ENCODE measurements at places on chromosomes 5 and 9.
A peak's percentile ranks its signal among the peaks of the same experiment; 100 is the strongest.

DNA sequence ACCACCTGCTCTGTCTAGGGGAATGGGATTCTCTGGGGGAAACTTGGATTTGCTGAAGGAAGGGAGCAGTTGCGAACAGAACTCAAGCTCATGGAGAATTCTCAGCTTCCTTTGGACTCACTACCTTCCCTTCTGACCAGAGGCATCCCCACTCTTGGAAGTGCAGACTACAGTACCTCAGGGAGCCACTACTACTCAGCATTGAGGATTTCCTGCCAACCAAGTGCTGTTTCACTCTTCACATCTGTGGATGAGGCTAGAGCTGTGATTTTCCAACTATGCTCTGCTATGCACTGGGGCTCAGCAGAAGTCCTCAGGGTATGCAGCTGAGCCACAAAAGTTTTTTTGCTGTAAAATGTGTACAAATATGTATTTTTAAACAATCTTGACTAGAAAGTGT is 43.9 kb downstream of the MACROH2A1 start:
- DNase-seq: no peak
- H3K4me1 ChIP-seq: peaks cover 3% of the 10 kb centered on the region
- H3K4me3 ChIP-seq: no peak overlapping the region
- no peak overlapping the region for H3K27ac ChIP-seq

- no peaks in the 10 kb centered on the region for H3K27me3 ChIP-seq
- peaks cover 8% of the 10 kb centered on the region for H3K36me3 ChIP-seq
- H3K27ac ChIP-seq: no peak overlapping the region
- no peak for DNase-seq
- H3K4me1 ChIP-seq: peaks cover 34% of the 10 kb centered on the region
Measured at GRCh38 chr9:114001410-114001685, 76.8 kb downstream of the AMBP start.

DNA sequence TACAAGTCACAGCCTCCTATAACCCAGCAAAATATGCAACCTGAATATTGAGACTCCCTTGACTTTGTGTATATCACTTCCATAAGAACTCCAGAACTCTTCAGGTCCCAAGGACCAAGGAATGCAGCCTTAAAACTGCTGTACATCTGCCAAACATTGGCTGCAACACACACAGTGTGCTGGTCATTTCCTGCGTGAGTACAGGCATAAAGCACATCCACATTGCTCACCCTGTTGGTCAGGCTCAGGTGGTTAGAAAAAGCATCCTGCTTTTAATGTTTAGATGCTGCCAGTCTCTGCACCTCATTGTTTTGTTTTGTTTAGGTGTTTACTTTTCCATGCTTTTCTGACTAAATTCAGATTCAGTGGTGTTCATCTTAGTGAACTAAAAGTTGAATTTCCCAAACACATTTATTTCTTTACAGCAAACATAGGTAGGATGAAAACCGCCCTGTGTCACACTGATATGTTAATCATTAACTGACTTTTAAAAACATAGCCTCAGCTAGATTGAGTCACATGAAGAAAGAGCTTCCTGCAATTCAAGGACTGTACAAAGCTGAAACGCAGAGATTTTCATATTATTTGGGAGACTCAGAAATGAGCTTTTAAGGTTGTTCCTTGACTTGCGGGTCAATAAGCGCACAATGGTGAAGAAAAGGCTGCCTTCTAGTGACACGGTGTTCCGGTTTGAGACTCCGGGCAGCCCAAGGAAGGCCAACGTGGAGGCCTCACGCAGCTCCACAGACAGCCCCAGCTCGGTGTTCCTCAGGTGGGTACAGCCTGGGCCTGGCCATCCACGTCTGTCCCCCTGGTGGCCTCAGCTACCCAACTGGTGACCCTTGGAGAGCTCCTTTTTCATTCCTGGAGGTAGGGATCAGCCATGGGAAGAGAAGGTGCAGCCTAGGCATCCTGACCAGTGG is 52.2 kb upstream of the GRAMD2B start:
- no peaks in the 10 kb centered on the region for H3K27me3 ChIP-seq
- no peaks in the 10 kb centered on the region for H3K4me1 ChIP-seq
- no peak overlapping the region for H3K4me3 ChIP-seq
- H3K27ac ChIP-seq: no peak overlapping the region
- H3K36me3 ChIP-seq: no peaks in the 10 kb centered on the region
- no peak for DNase-seq

DNA sequence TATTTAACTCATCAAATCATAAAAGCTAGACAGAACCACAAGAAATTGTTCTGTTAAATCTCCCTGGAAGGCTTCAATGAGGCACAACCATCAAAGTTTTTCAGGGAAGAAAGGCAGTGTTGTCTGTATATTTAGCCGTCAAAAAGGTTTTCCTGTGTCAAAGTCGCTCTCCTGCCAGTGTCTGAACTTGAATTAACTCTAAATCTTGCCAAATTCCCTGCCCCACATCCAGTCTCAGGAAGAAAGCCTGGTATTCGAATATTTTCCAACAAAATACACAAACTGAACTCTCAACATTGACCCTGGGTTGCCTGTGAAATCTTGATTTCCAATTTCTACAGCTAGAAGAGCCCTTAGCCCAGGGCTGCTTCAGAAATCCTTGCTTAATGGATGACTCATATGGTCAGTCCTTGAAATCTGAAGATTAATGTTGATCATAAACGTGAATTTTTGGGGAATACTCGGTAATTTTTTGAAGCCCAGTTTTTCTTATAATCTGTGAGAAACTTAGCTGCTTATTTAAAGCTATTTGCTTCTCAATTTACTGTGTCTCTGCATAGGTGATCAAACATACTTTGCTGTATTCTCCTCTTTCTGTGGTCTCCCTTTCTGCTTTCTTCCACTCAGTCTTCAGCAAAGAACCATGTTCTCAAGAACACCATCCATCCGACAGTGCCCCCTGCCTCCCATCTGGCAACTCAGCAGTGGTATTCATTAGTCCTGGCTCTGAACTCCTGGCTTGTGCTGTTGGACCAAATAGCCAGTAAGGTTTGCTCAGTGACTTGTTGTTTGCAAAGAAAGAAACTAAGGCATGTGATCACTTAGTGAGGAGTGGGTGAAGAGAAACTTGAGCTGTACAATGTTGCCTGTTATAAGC is 58.9 kb downstream of the NREP start:
- no peak overlapping the region for H3K4me3 ChIP-seq
- H3K36me3 ChIP-seq: no peaks in the 10 kb centered on the region
- peaks cover 2% of the 10 kb centered on the region for H3K4me1 ChIP-seq
- H3K27me3 ChIP-seq: no peaks in the 10 kb centered on the region
- no peak overlapping the region for H3K27ac ChIP-seq
- no peak for DNase-seq

GRCh38 chr5:51414516-51414915 is 31.3 kb downstream of the ISL1 start:
- H3K27ac ChIP-seq: no peak overlapping the region
- no peak for DNase-seq
- no peak overlapping the region for H3K4me3 ChIP-seq
- H3K4me1 ChIP-seq: no peaks in the 10 kb centered on the region

GRCh38 chr5:14100281-14100680 is 42.9 kb upstream of the TRIO start:
- H3K4me3 ChIP-seq: no peak overlapping the region
- no peaks in the 10 kb centered on the region for H3K27me3 ChIP-seq

DNA sequence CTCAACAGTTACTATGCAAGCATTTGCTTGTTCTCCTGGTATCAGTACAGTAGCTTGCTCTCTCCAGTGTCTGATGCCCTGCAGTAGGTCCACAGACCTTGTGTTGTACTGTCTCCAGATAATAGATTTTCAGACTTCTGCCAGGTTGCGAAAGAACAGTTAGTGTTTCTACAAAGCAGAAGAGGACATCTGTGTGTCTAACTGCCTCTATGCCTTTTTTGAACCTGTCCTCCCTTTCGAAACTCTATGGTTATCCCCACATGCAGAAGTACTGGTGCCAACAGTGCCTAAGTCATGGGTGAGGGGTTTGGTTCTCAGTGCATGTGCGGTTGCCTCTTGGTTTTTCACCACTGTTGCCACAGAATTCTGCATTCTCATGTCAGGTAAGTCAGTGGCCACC is 45.9 kb downstream of the KCNN2 start:
- no peaks in the 10 kb centered on the region for H3K36me3 ChIP-seq
- H3K27me3 ChIP-seq: no peaks in the 10 kb centered on the region
- no peak overlapping the region for H3K27ac ChIP-seq
- no peak overlapping the region for H3K4me3 ChIP-seq

DNA sequence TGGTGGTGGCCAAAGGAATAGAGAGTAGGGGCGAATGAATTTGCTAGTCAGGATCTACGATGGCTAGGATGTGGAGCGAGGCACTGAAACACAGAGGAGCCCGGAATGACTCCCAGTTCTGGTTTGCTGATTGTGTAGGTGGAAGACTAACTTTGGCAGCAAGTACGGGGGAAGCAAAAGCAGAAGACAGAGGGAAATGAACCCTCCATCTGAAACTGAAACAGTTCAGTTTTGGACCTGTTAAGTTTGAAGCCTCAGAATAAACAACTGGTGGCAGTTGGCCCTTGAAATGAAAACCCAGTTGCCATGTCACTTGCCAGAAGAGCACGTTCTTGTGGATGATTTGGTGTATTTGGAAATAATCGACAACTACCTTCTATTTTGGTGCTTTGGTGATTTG is 15.4 kb upstream of the SMIM15 start:
- H3K36me3 ChIP-seq: no peaks in the 10 kb centered on the region
- no peak for DNase-seq
- H3K27ac ChIP-seq: no peak overlapping the region
- H3K4me1 ChIP-seq: peaks cover 18% of the 10 kb centered on the region

DNA sequence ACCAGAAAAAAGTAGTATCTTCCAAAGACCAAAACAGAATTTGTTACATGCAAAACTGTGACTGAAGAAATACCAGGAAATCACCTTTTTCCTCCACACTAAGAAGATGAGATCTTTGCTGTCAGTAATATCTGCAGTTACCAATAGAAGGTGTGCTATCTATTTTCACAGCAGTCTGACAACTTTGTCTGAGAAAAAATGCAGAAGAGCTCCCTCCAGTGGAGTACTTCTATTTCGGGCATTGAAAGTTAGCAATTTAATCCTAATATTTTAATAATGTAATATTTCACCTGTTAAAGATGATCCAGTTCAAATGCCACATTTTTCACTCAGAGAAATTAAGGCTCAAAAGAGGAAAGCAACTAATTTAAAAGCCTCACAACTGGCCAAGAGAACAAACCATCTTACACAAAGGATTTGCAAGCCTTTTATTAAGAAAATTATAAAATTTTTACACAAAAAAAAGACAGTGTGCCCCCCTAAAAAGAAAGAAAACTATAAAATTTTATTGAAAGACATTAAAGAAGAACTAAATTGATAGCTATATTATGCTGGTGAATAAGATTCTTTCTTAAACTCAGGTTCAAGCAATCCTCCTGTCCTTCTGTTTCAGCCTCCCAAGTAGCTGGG is 50.6 kb downstream of the DEPDC1B start:
- H3K36me3 ChIP-seq: peaks cover 6% of the 10 kb centered on the region
- DNase-seq: peak; percentile 51
- no peak overlapping the region for H3K4me3 ChIP-seq
- H3K27me3 ChIP-seq: no peaks in the 10 kb centered on the region
- no peaks in the 10 kb centered on the region for H3K4me1 ChIP-seq
- H3K27ac ChIP-seq: no peak overlapping the region

- no peak overlapping the region for H3K27ac ChIP-seq
- peaks cover 6% of the 10 kb centered on the region for H3K36me3 ChIP-seq
- no peak overlapping the region for H3K4me3 ChIP-seq
- H3K4me1 ChIP-seq: peaks cover 25% of the 10 kb centered on the region
Measured at GRCh38 chr5:149780043-149780737, 50.1 kb downstream of the PPARGC1B start.

DNA sequence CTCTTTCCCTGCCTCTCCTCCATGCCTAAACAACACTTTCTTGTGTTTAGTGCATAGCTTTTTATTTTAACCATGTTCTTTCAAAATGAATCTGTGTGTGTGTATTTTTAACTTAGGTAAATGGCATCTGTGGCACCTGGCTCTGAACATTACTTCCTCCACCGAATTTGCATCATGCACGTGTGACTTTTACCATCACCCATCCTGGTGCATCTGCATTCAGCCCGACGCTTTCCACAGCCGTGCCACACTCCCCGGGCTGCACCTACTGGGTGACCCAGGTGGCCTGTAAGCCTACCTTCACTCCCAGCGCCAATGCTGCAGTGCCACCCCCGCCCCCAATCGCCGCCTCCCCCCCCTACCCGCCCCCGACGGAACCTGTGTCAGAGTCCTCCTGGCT is 12.7 kb upstream of the FCN1 start:
- H3K4me1 ChIP-seq: peaks cover 26% of the 10 kb centered on the region
- H3K27ac ChIP-seq: no peak overlapping the region
- H3K27me3 ChIP-seq: no peaks in the 10 kb centered on the region
- peak; percentile 36 for DNase-seq

- no peaks in the 10 kb centered on the region for H3K36me3 ChIP-seq
- no peak for DNase-seq
- peaks cover 99% of the 10 kb centered on the region for H3K27me3 ChIP-seq
- H3K4me3 ChIP-seq: no peak overlapping the region
Measured at GRCh38 chr5:171313481-171314206, 4.6 kb downstream of the TLX3 start.

- H3K4me3 ChIP-seq: no peak overlapping the region
- H3K4me1 ChIP-seq: no peaks in the 10 kb centered on the region
Measured at GRCh38 chr5:174625591-174626350, 98.6 kb upstream of the MSX2 start.

GRCh38 chr5:73292816-73293459 is 119.9 kb downstream of the TMEM174 start:
- DNase-seq: no peak
- H3K27ac ChIP-seq: no peak overlapping the region
- peaks cover 19% of the 10 kb centered on the region for H3K27me3 ChIP-seq
- H3K4me1 ChIP-seq: no peaks in the 10 kb centered on the region

- H3K27ac ChIP-seq: no peak overlapping the region
- no peak for DNase-seq
- H3K4me1 ChIP-seq: no peaks in the 10 kb centered on the region
- H3K36me3 ChIP-seq: no peaks in the 10 kb centered on the region
- no peak overlapping the region for H3K4me3 ChIP-seq
Measured at GRCh38 chr5:16546732-16547131, 70.1 kb downstream of the RETREG1 start.

DNA sequence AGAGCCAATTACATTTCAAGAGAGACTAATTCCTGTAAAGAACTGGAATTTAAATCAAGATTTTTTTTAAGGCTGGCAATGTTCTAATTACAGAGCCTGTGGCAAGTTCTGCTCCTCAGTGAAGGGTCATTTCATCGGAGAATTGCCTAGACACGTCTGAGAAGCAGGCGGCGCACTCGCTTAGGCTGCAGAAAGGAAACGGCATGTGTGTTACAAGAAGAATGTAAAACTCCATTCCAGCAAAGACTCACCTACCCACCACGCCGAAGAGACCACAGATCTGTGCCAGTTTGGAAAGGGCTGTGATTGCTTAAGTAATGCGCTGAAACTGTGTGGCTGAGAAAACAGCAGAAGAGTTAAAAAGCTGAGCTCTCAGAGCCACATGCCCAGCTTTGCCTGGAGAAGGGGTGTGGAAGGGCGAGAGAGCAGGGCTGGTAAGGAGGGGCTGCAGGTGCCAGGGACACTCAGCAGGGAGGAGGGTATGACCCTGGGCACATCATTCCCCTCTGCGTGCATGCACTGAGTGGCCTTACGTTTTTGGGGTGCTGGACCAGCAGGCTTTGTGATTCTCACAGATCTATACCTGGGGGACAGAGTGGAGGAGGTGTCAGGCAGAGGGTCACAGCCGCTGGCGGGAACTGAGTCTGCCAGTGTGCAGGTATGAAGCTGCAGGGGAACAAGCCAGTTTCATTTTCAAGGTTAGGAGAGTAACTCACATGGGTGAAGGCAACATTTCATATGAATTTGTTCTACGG is 17.8 kb upstream of the SLC25A51 start:
- no peak overlapping the region for H3K4me3 ChIP-seq
- no peak overlapping the region for H3K27ac ChIP-seq
- H3K27me3 ChIP-seq: no peaks in the 10 kb centered on the region
- H3K36me3 ChIP-seq: peaks cover 7% of the 10 kb centered on the region
- DNase-seq: no peak
